ENCODE measurements at places on chromosomes 1 and 21.

DNA sequence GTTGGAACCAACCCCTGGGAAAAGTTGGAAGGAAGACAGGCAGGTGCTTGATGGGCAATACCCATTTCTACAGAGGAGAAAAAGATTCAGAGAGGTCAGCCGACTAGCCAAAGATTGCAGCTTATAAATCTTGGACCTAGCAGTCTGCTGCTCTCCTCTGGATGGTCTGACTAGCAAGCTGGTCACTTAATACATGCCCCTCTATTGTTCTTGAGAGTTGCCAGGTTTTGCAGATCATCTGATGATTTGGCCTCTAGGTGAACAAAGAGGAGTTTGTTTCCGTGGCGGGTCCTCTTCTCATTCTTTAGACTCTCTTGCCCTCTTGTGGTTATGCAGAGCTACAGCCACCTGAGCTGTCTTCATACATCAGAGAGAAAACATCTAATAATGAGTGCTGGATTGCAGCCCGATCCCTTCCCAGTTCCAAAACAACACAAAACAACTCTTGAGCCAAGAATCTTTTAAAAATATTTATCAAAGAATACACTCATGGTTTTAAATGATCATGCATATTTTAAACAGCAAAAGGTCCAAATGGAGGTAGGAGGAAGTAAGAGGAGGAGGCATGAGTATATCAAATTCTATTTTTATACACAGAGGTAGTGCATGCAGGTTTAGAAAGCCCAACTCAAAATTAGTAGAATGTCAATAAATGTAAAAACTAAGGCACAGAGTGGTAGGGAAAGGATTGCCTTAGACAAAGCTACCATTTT is 115.7 kb downstream of the SLC30A10 start:
- DNase-seq: no peak

DNA sequence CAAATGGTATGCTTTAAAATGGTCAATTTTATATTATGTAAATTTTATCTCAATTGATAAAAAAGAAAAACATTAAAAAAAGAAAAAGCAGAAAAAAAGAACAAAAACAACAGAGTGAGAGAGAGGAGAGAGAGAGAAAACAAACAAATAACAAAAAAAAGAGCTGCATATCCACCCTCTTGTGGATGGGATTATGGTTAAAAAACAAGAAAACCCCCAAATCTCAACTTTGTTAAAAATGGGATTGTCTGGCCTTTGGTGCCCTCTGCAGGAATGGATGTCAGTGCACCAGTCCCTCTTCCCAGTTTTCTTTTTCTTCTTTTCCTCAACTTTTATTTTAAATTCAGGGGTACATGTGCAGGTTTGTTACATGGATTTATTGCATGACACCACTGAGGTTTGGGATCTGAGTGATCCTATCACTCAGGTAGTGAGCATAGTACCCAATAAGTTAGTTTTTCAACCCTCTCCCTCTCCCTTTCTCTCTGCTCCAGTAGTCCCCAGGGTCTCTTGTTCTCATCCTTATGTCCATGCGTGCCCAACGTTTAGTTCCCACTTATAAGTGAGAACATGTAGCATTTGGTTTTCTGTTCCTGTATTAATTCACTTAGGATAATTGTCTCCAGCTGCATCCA is 28.1 kb downstream of the RNF187 start:
- DNase-seq: peak; percentile 27

GRCh38 chr21:34952701-34953100 is 96.4 kb downstream of the RUNX1 start:
- DNase-seq: no peak

DNA sequence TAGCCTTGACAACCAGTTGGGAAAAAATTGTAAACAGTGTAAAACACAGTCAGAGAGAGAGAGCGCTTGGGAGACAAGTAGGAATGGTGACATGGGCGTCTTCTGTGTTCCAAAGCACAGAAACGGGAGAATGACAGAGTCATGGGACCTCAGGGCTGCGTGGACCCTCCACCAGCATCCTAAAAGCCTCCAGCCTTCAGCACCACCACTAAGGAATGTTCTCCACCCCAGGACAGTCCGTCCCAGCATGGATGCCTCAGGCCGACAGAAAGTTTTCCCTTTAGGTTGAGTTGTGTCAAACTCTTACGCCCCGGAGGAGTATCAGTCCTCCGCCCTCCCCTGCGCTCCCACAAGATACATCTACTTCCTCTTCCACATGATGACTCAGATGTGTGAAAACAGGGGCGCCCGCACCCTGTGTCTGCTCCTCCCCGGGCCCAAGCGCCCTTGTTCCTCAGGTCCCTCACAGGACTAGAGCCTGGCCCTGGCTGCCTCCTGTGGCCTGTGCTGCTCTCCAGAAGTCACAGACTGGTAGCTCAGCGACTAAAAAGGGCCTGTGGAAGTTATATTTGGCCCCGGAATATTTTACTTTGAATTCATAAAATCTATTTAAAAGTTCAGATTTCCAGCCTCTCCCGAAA is 63.9 kb upstream of the EFHD2 start:
- no peak for DNase-seq

DNA sequence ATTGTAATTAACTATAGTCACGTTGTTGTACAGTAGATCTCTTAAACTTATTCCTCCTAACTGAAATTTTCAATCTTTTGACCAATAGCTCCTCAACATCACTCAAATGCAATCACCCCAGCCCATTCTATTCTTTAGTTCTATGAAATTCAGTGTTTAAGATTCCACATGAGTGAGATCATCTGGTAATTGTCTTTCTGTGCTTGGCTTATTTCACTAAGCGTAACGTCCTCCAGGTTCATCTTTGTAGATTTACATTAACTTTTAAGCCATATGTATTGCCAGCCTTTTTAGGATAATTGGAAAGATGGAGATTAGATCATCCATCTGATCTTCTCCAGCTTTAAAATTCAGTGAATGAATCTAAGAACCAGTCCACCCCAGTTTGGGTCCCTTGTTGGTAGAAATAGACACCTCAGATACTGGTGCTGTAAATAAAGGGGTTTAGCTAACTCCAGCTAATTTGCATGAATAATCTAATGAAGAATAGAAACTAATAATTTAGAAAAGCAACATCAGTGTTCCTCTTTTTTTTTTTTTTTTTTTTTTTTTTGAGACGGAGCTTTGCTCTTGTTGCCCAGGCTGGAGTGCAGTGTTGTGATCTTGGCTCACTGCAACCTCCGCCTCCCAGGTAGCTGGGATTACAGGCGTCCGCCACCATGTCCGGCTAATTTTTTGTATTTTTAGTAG is 7.0 kb downstream of the S100A10 start:
- DNase-seq: no peak

GRCh38 chr1:22201023-22201422 is 58.1 kb upstream of the WNT4 start:
- DNase-seq: no peak

- DNase-seq: no peak
Measured at GRCh38 chr1:204923201-204923600, 52.5 kb downstream of the NFASC start.

GRCh38 chr1:162660574-162660973 is 28.3 kb downstream of the DDR2 start:
- no peak for DNase-seq

- no peak for DNase-seq
Measured at GRCh38 chr1:114345930-114346479, 165.0 kb downstream of the TRIM33 start.

GRCh38 chr1:24277420-24278169 is 41.6 kb upstream of the GRHL3 start:
- no peak for DNase-seq

GRCh38 chr1:201514466-201514865 is 7.5 kb upstream of the CSRP1 start:
- DNase-seq: no peak

GRCh38 chr1:54782156-54782555 is 17.8 kb upstream of the PARS2 start:
- DNase-seq: no peak

DNA sequence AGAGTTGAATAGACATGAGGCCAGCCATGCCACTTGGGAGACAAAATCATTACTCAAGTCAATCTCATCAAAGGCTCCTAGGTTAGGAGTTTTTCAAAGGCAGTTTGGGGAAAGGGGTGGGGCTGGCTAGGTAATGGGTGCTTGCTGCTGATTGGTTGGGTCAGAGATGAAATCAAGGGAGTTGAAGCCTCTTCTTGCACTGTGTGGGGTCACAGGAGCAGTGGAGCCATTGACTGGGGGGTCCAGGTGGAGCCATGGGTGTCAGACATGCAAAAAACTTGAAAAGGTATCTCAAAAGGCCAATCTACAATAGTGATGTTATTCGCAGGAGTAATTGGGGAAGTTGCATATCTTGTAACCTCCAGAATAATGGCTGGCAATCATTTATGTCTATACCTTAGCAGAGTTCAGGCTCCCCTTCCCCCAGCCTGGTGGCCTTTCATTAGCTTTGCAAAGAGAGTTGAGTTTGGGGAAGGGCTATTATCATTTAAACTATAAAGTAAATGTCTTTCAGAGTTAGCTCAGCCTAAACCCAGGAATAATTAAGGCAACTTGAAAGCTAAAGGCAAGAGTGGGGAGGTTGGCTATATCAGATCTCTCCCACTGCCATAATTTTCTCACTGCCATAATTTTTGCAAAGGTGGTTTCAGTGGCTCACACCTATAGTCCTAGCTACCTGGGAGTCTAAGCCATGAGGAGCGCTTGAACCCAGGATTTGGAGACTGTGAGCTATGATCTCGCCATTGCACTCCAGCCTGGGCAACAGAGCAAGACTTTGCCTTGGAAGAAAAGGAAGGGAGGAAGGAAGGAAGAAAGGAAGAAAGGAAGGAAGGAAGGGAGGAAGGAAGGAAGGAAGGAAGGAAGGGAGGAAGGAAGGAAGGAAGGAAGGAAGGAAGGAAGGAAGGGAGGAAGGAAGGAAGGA is 7.8 kb upstream of the PINK1 start:
- no peak for DNase-seq

DNA sequence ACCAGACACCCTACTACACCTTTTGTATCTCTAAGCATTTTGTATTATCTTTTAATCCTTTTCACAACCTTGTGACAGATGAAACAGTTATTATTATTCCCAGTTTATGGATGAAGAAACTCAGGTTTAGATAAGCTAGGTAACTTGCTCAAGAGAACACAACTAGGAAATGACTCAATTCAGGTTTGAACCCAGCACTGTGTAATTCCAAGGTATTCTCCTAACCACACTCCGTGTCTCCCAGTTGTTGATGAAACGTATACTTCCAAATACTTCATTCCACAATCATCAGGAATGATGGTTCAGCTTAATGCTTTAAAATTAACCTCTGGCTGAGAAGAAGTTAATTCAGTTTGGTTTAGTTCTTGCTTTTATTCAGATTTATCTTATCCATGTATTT is 51.7 kb upstream of the MRPS6 start:
- no peak for DNase-seq

DNA sequence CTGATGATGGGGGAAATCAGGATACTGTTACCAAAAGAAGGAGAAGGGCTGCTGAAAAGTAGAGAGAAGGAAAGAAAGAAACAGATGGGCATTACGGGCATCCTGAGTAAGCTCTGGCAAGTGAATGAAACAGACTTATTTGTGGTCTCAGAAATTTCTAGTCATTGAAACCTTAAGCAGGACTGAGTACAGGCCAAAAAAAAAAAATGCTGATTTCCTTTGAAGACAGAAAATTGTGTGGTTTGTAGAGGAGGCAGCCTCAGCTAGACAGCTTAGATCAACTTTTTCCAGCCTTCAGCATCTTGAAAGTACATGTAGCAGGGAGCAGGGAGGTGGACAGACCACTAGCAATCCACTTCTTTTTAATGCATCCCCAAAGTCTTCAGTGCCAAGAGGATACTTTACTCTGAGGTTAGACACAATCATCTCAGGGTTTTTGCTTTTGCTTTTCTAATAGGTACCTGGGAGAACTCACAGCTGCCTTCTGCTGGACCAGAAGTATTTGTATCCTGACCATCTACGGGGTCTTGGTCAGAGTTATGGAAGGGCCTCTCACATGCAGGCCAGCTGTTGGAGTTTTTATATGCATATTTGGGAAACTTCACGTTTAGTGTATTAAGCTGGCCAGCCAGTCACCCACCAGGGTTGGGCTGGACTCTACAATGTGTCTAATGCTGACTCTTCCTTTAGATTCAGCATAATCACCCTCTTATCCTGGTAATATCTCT is 10.6 kb upstream of the CAPZB start:
- DNase-seq: no peak

GRCh38 chr1:119714583-119714982 is 2.8 kb downstream of the PHGDH start:
- no peak for DNase-seq

DNA sequence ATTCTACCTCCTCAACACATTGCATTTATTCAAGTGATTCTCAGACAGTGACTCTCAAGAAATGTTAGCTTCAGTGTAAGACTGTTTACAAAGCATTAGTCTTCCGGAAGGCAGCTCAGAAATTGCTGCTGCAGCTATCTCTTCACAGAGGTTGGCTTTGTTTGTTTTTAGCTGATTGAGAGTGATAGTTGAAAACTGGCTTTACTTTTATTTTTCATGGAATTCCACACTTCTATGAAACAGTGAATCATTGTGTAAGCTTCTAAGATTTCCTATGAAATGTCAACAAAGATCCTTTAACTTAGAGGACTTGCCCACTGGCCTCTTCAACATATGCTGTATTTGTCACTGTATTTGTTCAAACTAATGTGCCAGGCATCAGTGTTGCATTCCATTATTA is 121.3 kb downstream of the TNNI3K start:
- DNase-seq: no peak

GRCh38 chr1:176692988-176693696 is 230.2 kb downstream of the PAPPA2 start:
- DNase-seq: no peak

DNA sequence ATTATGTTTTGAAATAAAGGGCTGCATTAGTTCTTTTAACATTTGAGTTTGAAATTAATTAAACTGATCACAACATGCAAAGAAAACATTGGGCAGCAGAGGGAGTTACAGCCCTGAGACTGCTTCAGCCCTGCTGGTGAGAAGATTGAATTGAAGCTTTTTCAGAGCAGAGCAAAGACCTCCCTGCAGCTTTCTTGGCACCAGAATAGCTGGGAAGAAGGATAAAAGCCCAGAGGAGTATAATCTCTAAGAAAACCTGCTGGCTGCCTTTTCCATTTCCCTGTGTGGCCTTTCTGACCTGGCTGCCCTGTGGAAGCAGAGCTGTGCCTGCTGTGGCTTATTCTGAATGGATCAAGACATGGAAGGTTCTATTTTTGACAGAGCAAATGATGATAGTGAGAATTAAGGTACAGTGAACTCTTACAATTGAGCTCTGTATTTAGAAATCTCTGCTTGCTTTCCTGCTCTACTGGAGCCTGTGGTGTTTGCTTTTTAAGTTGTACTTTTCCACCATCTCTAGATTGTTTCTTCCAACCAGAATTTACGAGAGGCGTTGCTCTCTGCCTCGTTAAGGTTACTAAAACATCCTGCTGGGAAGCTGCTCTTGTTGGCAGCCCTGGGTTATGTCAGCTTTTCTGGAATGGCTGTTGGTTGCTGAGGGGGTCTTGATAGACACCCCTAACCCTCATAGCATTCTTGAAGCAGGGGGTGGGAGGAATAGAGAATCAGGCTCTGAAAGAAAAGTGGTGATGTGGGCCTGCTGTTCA is 9.9 kb downstream of the SNRPE start:
- DNase-seq: no peak

GRCh38 chr1:243343970-243344937 is 88.4 kb downstream of the SDCCAG8 start:
- DNase-seq: no peak
